Stimulated activated CD4-positive, alpha-beta T cell treated with anti-CD3 and anti-CD28 coated beads, TNF-alpha, amount 100 ng/mL, for 24 hours (primary cell): ENCODE measurements at places on chromosomes 16 and 17.

- DNase-seq = peak; percentile 9
These were observed 53.9 kb upstream of the ERCC4 start for GRCh38 chr16:13866073-13866472.

- DNase-seq = no peak
These were observed 47.7 kb downstream of the CMIP start for GRCh38 chr16:81492311-81492761.

DNA sequence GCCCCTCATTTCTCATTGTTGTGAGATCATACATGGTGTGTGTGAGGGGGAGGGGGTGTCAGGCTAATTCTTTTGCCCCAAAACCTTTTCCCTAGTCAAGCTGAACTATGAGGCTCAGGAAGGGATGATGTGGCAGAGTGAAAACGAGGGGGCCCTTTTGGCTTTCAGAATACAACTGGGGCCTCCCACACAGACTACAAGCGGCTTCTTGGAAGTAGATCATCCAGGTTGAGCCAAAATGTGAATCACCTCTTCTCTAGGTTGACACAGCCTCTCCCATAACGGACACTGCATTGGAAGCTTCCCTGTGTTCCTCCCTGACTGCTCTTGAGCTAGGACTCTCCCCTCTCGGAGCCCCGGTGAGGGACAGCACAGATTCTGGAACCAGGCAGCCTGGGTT lies 2.3 kb upstream of the ALKBH5 start:
- DNase-seq = no peak

DNA sequence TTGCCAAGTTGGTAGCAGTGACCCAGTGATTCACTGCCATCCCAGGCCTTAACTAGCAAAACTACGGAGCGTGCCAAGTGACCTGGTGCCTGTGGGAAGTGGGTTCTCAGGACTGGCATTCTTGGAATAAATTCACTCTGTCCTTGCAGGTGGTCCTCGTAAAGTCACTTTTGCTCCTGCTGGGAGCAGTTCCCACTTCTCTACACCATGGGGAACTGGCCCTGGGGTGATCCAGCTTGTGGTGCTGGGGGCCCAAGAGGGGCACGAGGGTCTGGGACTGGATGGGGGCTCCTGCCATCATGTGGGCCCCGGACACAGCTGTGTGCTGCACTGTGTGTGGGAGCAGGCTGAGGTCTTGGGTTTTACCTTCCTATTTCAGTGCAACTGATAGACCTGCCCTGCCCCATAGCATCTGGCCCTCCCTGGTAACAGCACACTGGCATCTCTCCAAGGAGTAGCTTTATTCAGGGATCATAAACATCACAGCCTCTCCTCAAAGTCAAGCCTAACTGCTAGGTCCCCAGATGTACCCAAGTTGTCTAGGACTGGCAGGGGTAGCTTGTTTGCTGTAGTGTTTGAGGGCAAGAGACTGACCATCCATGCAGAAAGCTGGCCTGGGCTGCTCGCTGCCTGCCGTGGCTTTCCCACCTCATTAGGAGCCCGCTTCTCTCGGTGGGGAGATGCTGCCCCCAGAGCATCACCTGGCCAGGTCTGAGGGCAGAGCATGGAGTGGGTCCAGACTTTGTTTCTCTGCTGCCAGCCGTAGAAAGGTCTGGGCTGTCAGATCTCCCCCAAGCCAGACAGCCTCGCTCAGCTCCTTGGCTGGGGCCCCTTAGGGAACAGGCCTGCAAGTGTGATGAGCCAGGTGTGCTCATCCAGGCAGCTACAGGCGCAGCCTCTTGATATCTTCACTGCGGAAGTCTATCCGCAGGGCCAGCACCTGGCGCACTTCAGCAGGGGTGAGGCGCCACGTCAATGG lies 26.0 kb downstream of the FCSK start:
- no peak for DNase-seq

DNA sequence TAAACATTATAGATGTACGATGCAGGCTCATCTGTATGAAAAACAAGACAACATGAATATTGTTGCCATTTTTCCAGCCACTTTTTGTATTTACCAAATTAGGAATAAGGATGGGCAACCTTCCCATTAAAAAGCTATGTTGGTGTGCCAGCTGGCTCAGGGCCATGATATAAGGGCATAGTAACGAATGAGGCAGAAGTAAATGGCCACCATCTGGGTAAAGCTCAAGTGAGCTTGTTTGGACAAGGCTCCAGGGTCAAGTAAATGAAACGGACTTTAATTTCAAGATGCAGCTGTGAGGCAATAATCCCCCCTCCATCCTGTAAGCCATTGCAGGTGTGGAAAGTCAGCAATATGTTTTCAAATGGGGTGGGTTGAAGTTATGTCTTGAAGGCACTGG lies 930.9 kb upstream of the CDH8 start:
- DNase-seq = no peak

DNA sequence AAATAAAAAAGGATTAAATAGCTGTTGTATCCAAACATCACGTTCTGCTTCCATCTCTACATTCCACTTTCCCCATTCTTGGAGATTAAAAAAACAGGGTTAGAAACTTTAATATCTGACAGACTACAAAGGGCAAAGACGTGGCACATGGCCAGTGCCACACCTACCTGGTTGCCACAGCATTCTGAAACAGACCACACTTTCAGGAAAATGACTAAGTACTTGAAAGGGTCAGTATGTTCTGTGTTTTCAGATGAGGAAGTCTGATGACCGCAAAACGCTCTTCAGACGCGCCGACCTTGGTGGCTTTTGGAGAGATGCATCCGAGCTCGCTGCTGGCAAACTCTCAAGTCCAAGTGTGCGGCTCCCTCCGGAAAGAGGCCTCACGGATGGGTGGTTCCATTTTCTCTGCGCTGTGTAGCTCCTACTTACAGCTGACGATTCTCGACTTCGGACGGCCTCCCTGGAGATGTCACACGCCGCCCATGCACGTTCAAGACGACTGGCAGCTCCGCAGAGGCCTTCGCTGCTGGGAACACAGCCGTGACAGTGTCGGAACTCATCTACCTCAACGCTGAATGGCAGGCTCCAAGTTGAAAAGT lies 15.5 kb downstream of the MAP1LC3B start:
- no peak for DNase-seq

DNA sequence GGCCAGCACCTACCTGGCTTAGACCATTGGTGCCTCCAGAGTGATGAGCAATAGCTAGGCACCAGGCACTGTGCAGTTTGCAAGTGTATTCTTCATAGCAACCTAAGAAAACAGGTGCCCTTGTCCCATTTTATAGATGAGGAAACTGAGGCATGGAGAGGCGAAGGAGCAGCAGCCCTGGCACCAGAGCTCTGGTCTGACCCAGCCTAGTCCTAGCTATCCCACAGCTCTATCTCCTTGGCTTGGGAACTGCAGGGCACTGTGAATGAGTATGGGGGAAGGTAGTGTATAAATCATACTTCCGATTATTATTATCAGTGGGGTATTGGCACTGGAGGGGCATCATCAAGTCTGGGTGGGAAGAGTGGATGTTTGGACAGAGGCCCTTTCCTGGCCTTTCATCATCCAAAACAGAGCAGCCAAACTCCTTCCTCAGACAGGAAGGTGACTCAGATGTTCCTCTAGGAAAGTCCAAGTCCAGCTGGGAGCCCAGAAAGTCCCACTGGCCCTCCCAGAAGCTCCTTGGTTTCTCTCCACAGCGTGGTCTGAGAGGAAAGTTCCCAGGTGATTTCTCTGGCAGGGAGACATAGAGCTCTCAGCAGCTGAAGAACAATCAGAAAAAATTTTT lies 32.0 kb upstream of the PLLP start:
- DNase-seq = no peak

DNA sequence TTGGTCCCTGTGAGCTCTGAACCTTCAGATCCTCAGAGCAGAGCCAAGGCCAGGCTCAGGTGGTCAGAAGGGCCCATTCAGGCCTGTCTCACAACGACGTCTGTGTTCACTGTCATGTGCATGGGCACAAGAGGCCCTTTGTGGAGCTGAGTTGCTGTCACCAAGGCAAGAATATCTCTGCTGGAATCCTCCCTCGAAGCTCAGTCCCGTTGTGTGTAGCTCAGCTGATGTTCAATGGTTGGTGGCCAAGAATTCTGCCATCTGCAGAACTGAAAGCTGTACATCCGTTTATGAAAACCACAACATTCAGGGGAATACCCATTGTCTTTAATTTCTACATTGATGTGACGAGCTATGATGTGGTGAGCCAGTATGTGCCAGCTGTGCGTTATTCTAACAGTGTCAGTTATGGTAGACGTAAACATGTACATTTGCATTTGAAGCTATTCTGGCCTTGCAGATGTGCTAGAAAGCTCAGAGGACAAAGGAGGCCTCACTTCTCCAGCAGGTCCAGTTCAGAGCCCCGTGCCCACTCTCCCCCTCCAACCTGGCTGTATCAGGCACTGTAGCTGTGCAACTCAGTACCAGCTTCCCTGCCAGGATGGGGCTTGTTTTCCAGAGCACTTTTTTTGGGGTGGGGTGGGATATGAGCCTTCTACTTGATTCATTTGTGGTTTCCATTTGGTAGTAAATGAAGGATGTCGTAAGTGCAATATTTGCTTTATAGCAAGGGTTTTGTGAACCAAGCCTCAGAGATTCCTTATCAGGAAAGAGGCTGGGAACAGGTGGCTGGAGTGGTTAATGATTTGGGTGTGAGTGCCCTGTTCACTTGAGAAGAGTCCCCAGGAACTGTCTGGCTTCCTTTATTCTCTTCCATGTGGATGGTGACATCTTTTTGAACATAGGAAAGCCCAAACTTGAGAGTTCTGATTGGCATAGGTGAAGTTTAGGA lies 56.1 kb downstream of the B9D1 start:
- peak; percentile 11 for DNase-seq

DNA sequence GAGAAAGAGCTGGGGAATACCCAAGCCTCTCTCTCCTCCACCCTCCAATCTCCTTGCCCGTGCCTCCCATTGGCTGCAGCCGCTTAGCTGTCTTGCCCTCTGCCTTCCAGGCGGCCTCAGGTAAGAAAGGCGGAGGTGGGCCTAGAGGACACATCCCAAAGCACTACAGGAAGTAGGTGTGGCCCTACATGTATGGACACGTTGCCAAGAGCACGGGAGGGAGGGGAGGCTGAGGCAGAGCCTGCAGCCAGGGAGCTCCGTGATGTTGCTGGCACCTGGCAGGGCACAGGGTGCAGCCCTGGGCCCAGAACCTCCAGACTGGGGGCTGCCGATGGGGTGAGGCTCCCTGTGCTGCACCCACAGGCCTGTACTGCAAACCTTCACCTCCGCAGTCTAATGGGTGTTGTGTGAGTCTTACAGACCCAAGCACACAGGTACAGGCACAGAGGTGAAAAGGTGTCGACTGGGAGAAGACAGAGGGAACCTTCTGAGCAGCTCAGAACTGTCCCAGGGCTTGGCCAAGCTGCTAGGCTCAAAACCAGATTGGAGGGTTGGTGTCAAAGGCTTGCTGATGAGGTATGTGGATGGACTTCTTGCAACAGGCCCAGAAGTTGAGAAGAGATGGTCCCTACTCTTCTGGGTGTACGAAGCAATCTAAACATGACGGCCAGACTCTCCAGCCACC lies 23.5 kb upstream of the FOXK2 start:
- no peak for DNase-seq

DNA sequence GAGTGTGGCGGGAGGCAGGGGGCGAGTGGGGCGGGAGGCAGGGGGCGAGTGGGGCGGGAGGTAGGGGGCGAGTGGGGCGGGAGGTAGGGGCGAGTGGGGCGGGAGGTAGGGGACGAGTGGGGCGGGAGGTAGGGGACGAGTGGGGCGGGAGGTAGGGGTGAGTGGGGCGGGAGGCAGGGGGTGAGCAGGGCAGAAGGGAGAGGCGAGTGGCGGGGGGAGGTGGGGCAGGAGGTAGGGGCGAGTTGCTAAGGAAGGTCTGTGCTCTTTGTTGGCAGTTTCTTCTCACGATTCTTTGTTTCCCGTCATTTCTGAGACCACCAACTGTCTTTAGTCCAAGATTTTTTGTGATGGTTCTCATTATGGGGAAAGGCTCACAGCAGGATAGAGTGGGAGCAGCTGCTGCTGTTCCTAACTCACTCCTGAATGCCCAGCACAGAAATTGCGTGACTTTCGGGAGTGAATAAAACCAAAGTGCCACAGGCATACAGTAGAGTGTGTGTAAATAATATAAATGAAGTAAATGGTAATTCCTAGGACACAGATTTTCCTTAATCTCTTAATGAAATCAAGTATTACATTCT lies 44.7 kb downstream of the COG7 start:
- no peak for DNase-seq

GRCh38 chr17:16887523-16888095 lies 84.3 kb downstream of the TNFRSF13B start:
- no peak for DNase-seq
